T-helper 9 cell (primary cell): ENCODE measurements at places on chromosomes 1 and 21.
A peak's percentile ranks its signal among the peaks of the same experiment; 100 is the strongest.

GRCh38 chr21:15872236-15872635 lies 142.5 kb downstream of the USP25 start:
- DNase-seq, result no peak

DNA sequence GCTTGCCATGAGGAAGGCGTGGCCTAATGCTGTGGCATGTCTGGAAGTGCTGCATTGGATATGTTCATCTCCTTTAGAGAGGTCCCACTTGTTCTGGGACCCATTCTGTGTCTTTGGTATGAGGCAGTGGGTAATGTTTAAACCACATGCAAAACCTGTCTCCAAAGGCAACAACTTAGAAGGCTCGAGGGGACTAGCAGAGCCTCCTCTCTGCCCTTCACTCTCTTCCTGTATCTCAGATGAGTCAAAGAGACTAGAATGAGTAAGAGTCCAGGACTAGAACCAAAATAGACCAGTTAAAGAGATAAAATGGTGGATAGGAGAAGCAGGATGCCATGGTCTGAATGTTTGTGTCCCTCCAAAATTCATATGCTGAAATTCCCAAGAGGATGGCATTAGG lies 220.8 kb upstream of the KIAA0040 start:
- DNase-seq, result no peak

GRCh38 chr1:232655028-232655745 lies 25.3 kb upstream of the SIPA1L2 start:
- no peak for DNase-seq

- DNase-seq, result no peak
Measured at GRCh38 chr1:104636581-104636980, 886.9 kb downstream of the AMY1C start.

GRCh38 chr1:87052400-87052799 lies 138.0 kb downstream of the HS2ST1 start:
- DNase-seq, result no peak

- no peak for DNase-seq
Measured at GRCh38 chr1:201228011-201228983, 37.7 kb downstream of the IGFN1 start.

GRCh38 chr1:78540048-78540447 lies 49.3 kb downstream of the PTGFR start:
- no peak for DNase-seq

DNA sequence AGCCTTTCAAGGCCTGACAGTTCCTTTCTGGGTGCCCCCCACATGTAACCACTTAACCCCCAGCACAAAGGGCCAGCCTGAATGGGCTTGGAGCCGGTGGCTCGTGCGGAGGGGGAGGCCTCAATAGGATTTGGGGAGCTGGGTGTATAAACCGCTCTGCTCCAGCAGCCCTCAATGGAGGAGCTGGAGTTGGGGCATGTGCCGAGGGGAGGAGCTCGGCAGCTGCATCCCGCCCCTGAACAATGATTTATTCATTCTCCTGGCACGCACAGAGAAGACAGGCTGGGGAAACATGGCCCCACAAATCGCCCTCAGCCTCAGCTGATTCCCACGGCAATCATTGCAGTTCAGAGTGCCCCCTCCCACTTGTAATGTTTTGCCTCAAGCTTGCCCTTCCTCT lies 6.9 kb upstream of the C1orf216 start:
- DNase-seq, result no peak

DNA sequence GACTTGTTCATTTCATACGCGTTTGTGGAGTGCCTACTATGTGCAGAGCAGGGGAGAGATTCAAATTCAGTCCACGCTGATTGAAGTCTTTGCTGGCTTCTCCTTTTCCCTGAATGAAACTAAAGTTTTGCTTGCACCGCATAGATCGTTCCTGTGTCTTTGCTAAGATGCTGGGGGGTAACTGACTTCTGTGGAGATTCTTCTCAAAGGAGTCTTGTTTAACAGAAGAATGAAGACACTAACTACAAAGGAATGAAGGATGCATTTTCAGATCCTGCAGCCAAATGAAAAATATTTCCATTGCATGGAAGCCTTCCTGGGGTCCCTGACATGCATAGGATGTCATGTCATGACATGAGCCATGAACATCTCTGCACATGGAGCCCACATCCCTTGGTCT lies 26.9 kb upstream of the H6PD start:
- no peak for DNase-seq

DNA sequence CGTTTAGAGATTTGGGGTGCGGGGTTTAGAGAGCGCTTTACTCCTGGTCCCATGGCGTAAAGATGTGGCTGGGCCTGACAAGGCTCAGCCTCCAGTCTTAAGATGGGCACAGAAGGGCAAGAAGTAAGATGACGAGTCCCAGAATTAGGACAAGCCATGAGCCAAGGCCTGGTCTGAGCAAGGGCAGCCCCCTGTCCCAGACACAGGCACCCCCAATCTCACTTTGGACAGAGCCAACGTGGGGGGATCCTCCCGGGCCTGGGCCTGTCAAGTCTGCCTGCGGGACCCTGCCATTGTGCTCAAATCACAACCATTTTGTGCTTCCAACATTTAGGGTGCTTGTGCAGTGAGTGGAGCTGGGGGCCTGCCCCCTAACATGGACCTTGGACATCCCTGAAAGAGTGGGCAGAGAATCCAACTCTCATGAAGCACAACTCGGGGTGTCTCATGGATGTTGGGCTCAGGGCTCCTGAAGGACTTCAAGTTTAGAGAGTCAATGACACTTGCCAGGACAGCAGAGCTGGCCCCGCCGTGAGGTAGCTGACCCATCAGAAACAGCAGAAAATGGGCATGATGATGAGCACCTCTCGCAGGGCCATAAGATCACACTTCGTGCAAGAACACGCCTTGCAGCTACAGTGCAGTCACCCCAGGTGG lies 52.6 kb downstream of the KIF21B start:
- DNase-seq, result no peak

- DNase-seq, result peak; percentile 47
Measured at GRCh38 chr1:179706339-179706941, 36.7 kb upstream of the FAM163A start.

DNA sequence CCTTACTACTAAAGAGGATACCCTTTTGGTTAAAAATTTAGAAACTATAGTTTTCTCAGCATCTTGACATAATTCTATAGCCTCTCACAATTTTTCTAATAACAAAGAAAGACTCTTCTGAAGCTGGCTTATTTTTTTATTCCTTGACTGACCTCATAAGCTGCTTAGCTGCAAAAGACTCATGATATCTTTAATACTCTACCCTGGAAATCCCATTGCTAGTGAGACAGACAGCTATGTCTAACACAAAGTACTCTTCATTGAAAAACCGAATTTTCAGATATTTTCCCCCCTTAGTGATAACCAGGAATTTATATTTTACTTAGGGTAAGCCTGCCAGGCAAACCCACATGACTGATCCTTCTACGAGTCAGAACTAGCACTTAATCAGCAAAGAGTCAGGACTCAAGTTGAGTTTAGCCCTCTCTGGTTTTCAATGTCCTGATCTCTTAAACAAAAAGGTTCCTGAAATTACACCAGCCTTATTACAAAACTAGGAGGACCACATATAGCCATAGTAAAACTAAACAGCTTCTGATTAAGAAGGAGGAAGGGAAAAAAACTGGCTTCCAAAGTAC lies 56.9 kb downstream of the ENAH start:
- DNase-seq, result no peak

DNA sequence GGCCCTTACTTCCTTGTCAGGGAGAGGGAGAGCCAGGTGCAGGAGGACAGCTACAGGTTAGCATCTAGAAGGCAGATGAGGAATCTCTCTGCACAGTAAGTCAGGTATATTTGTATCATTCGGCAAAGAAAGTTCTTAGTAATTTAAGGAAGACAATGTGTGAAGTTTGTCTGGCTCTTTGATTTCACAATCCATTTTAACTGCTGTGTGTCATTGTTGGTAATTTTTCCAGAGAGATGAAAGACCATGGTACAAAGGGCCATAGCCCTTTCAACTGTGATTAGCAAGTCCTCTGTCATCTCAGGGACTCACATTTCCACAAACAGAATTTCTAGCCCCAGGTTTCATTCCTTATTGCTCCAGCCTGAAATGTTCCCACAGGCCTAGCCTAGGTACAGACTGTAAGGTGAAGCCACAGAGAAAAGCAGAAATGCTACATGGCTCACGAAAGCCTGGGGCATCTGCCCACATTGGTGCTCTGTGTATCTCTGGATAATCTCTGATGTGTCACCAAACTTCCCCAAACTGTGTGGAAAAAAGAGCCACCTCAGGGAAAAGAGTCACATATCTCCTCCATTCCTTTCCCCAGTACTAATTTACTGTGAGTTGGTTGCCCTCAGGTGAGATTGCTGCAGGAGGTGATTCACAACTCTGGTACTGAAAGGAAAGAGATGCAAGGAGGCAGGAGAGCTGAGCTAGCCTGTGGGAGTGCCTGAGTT lies 70.6 kb downstream of the SYT6 start:
- no peak for DNase-seq

- DNase-seq, result no peak
Measured at GRCh38 chr1:201895120-201895665, 6.5 kb downstream of the SHISA4 start.

DNA sequence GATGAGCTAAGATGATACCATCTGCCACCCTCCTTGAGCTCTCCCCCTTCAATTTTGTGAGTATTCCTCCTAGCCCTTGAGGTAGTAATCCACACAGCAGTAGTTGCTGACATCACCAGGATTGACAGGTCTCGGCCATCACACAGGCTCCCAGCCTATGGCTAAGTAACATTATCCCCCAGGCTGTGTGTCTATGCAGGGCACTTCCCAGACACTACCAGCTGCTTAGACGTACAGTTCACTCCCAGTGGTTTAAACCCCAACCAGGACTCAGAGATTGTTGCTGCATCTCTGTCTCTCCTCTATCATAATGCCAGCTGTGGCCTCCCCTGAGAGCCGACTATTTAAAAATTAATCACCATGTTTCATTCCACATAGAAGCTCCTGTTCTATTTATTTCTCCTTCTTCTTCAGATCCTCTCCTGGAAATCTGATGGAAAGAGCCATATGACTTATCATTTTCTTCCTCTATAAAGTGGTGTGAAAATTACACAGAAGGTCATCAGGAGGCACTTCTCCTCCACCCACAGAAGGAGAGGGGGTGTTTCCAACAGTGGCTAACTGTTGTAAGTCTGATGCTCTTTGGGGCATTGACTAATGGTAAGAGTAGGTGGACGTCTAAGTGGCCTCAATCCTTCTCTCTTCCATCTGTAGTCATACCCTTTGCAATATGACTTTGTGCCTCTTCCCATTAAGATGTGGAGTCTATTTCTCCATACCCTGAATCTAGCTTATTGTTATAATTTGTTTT lies 396.3 kb downstream of the SETD4 start:
- no peak for DNase-seq

- no peak for DNase-seq
Measured at GRCh38 chr21:16589006-16589898, 859.5 kb downstream of the USP25 start.
